ENCODE measurements at places on chromosomes 16 and 17.

GRCh38 chr17:7915179-7915610 is 894 bp downstream of the RNF227 start:
- no peak for DNase-seq

DNA sequence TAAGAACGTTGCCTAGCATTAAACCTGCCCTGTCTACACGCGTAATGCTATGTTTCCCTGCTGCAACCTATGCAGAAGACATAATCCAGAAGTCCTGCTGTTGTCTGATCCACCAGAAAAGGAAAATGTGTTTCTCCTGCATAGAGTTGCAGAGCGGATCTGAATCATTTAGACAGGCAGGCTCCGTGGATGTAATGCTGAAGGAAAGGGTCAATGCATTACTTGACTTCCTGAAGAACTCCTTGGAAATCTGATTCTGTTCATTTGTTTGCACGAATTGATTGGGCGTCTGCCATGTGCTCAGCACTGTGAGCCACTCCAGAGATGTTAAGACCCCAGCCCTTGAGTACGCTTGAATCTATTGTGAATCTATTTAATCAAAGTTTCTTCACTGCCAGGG is 83.4 kb downstream of the FOXL1 start:
- DNase-seq = no peak

- no peak for DNase-seq
Observed at GRCh38 chr16:67054901-67055300, 26.0 kb downstream of the CBFB start.

GRCh38 chr17:73974536-73974935 is 228.9 kb upstream of the RPL38 start:
- no peak for DNase-seq
